ENCODE measurements at places on chromosomes 12 and 14.

- DNase-seq = no peak
These were observed 792.3 kb downstream of the TMEM121 start for GRCh38 chr14:106318700-106319099.

DNA sequence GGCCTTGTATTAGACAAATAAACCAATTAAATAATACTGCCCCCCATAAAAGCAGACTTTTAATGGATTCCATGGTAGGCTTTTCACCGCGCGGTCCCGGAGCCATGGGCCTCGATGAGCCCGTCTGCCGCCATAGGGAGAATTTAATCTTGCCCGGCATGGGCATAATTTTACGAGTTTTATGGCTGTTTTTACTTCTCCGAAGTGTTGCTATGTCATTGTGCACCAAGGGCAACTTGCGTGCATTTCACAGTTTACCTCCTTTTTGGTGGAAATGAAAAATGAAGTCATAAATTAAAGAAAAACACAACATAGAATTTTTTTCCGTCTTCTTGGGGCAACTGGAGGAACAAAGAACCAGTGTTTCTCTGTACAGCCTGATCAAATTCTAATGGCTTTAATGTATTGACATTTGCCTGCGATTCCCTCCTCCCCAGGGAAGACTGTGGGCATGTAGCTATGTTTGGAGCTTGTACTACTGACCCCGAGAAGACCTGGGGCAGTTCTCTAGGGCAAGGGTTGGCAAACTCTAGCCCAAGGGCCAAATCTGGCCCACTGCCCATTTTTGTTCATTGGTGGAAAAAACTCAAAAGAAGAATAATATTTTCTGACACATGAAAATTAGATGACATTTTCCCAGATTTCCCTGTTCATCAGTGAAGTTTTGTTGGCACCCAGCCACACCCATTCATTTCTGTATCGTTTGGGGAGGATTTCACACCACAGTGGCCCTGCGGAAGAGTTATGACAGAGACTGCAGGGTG is 142.7 kb downstream of the CHST11 start:
- no peak for DNase-seq

DNA sequence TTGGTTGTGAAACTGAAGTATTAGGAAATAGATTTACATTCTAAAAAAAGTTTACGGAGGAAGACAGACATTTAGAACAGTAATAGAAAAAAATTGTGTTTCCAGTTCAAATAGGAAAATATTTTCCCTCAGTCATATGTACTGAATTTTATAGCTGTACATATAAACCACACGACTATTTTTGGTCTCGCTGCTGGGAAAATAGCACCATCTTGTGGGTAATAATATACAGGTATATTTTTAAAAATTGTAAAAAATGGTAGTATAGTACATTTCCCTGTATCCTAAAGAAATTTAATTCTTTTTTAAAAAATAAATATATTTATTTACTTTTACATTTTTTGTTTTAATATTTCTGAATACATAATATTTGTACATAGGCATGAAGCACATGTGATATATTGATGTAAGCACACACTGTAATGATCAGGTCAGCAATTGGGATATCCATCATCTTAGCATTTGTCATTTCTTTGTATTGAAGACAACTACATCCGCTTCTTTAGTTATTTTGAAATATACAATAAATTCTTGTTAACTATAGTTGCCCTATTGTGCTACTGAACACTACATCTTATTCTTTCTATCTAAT is 168.6 kb downstream of the ALX1 start:
- DNase-seq = no peak

- no peak for DNase-seq
These were observed 45.0 kb upstream of the P2RX7 start for GRCh38 chr12:121087467-121088194.

- no peak for DNase-seq
These were observed 25.6 kb upstream of the MED13L start for GRCh38 chr12:116303066-116303465.

- no peak for DNase-seq
These were observed 188.4 kb upstream of the PWP1 start for GRCh38 chr12:107497231-107497630.

GRCh38 chr12:45532113-45532512 is 197.4 kb upstream of the ARID2 start:
- no peak for DNase-seq

- DNase-seq = no peak
These were observed 5.0 kb upstream of the CD4 start for GRCh38 chr12:6784296-6784695.

Measured in ovary (tissue), 10 donors.